Effector memory CD4-positive, alpha-beta T cell (primary cell): ENCODE measurements at places on chromosomes 1 and 21.

DNA sequence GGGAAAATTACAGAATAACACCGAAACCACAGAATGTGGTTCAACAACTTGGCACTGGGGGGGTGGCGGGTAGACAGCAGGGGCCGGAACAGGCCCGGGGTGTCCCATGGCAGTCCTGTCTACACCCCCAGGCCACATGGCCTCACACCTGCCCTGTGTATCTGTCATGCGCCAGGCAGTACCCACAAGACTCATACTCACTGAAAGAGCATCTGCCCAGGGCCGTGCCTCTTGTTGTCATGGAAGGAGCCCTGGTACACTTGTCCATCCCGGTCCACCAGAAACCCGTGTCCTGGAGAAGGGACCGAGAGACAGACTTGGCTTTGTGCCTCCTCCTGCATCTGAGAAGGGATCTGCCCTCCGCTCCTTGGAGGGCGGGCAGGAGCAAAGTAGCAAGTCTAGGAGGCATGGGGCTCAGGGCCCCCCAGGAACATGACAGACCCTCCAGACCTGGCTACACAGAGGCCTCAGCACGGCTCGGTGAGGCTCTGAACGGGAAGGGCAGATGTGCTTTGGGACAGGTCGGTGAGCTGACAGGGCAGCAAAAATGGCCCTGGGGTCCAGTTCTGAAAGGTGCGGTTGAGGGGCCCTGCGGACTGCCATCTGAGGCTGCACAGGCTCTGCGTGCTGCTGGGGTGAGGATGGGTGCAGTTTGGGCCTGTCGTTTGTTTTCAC, 5.6 kb downstream of the MORN1 start:
- DNase-seq = no peak

- DNase-seq = no peak
These were observed 431 bp downstream of the CLCN6 start for GRCh38 chr1:11806307-11806936.

DNA sequence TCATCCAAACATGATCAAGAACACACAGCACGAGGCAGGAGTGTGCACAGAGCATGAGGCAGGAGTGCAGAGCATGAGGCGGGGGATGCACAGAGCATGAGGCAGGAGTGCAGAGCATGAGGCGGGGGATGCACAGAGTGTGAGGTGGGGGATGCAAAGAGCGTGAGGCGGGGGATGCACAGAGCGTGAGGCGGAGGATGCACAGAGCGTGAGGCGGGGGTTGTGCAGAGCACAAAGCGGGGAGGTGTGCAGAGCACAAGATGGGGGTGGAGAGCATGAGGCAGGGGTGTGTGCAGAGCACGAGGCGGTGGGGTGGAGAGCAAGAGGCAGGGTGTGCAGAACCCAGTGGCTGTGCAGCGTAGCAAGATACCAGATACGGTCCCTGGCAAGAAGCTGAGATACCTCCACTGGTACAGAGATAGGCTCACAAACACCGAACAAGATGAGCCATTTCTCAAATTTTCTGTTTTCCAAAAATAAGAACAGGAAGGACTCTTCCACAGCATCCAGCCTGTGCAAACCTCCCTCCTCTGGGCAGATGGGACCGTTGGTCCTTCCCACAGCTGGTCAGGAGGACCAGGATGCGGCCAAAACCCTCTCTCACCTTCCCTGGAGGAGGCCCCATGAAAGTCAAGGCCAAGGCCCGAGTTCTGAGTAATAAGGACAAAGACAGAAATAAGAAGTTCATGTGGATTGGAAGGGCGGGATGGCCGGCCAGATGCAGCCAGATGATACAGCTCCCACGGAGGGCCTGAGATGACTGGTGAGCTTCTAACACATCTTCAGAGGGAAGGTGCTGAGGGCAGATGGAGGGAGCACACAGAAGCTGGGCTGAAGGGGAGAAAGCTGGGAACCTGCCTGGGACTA, 12.0 kb downstream of the SPATC1L start:
- no peak for DNase-seq

GRCh38 chr1:26384076-26384475, 11.5 kb upstream of the ZNF683 start:
- no peak for DNase-seq

- DNase-seq = no peak
These were observed 3.0 kb downstream of the SPATA46 start for GRCh38 chr1:162373541-162374260.

- no peak for DNase-seq
These were observed 315.0 kb upstream of the VAMP3 start for GRCh38 chr1:7455796-7456721.

GRCh38 chr1:246492611-246493245, 14.4 kb downstream of the SMYD3 start:
- DNase-seq = no peak

DNA sequence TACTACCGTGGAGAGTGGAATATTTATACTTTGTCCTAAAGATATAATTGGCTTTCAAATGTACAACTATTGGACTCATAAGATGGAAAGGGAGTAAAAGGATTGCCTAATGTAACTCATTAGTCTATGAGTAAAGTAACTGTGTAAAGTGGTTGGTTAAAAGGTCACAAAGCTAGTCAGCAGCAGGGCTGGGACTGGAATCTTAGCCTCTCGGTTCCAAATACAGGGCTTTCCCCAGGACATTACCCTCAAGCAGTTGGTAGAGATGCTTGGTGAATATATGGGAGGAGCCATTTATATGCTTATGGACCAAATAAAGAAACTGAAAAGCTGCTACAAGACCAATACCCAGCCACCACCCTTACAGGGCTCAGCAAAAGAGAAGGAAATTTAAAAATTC, 283.7 kb downstream of the HLX start:
- no peak for DNase-seq

DNA sequence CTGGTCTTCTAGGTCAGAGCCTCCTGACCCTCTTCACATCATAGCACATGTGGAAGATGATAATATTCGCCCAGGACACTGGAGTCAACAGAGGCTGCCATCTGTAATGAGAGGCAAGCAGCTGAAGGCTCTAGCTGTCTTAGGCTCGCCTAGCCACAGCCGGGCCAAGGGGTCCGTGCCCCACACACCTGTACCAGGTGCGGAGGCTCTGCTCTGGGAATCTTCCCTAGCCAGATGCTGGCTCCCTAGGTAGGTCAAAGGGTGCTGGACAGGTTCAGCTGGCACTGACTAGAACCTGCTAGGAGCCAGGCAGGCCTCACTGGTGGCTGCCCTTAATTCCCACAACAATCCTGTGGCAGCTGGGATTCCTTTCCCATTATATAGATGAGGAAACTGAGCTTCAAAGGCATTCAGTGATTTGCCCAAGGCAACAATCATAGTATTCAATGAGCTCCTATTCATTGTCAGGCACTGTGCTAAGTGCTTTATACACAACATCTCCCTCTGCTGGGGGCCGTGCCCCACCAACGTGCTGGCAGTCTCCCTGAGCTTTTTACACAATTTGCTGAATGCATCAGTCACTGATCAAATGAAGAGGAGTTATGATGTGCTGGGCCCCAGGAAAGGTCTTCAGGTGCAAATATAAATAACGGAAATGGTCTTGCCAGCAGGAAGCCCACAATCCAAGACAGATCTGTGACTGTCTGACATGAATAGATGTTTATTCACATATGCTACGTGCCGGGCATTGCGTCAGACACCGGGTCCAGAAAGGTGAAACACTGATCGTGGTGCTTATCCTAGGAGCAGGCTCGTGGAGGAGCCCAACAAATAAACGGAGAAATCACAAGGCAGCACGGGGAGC, 58.0 kb downstream of the DDX20 start:
- DNase-seq = no peak

GRCh38 chr1:48099072-48099773, 102.0 kb upstream of the TRABD2B start:
- no peak for DNase-seq

DNA sequence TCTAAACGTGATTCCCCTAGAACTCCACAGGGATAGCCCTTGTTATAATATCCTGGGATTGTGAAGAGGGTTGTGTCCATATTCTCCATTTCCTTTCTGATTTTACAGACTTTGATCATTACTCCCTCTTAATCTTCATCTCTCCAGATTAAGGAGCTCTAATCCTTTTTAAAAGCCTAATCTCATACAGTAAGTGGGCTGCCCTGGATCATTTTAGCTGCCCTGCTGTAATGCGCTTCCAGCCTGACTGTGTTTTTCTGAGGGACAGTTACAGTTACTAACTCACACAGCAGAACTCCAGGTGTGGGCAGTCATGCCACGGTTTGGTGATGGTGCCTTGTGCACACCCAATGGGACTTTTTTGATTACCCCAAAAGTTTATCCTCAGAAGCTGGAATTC, 33.5 kb downstream of the PROX1 start:
- no peak for DNase-seq

DNA sequence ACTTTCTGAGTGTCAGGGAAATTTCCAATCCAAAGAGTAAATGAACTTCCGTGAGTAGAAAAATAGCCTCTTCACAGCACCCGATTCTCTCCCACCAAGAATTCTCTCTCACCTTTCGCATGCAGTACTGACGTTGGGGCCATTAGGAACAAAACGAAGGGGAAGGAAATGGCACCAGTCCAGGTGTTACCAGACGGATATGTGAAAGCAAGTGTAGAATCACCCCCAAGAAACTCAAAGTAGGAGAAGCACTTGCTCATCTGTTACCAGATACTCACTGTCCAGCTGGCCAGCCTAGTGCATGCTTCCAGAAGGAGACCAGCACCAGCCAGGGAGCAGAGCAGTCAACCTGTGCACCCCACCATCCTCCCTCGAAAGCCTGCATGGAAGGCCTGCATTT, 55.1 kb downstream of the ITPKB start:
- DNase-seq = no peak

GRCh38 chr1:236253119-236253518, 28.6 kb downstream of the ERO1B start:
- DNase-seq = no peak

DNA sequence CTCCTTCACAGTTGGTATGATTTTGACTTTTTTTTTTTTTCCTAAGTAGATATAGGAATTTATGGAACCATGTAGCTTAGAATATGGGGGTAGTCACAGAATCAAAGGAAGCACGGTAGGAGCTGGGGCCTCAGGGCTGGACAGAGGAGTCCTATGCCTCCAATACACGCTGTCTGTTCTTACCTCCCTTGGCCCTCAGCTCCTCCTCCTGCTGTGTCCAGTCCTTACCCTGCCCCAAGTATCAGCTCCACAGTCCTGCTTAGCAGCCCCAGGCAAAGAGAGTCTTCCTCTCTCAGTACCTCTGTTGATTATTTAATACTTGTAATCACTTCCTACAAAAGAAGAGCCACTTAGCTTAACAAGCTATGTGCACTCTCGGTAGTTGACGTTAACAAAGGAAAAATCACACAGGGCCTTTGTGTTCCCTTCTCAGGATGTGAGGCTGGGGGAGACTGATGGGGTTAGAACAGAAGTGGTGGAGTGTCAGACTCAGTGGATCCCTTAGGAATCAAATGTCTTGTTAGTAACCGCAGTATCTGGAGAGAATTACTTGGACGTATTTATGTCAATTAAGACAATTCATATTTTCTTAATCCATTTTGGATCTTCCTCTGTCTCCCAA, 292.3 kb downstream of the HHAT start:
- no peak for DNase-seq

- DNase-seq = no peak
These were observed 13.2 kb downstream of the IFNLR1 start for GRCh38 chr1:24173638-24174575.

- no peak for DNase-seq
These were observed 197.4 kb downstream of the HS2ST1 start for GRCh38 chr1:87111659-87112371.

DNA sequence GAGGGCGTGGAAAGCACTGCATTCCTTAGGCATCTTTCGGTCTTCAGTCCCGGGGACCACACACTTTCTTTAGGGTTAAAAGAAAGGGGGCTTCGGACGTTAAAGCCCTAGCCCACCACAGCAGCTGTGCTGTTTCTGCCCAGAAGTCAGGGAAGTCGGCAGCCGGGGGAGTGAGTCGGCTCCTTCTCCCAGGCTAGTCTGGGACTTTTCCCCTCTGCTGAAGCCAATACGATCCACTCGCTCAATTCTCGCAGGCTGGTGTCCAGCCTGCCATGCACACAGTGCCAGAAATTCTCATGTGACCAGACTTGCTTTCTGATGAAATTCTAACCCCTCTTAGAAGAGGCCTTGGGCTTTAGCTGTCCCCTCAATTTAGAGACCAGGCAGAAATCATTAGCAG, 67.7 kb downstream of the BCAR3 start:
- no peak for DNase-seq

GRCh38 chr1:226373376-226373775, 34.5 kb downstream of the PARP1 start:
- DNase-seq = no peak

DNA sequence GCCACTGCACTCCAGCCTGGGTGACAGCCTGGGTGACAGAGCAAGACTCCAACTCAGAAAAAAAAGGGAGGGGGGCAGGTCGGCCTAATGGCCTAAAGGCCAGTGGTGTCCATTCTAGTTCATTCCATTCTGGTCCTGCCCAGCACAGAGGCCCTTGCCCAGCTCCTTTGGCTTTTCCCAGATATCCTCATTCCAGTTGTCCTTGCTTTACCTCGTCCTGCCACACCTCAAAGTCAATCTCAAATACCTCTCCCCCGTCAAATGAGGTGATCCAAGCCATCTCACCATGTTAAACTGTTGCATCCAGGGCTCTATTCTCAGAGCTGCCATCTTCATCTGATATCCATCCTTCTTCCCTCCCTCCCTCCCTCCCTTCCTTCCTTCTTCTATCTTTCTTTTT, 19.9 kb upstream of the PIK3CD start:
- DNase-seq = no peak

DNA sequence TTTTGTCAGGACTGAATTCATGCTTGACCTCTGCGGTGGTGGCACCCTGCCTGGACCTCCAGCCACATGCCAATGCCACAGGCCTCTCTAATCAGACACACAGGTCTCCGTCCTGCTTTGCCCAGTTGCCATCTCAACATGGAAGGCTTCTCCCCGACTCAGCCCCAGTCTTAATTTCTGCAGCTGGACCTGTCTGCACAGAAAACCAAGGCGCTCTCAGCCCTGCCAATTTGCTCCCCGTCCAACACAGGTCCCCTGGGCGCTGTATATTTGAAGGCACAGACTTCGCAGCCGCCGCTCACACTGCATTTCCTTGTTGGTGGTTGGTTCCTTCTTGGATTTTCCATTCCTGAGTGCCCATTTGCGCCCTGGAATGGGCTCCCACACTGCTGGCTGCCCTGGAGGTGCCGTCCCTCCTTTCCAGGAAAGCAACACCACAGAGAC, 28.0 kb upstream of the PLEKHG5 start:
- no peak for DNase-seq

DNA sequence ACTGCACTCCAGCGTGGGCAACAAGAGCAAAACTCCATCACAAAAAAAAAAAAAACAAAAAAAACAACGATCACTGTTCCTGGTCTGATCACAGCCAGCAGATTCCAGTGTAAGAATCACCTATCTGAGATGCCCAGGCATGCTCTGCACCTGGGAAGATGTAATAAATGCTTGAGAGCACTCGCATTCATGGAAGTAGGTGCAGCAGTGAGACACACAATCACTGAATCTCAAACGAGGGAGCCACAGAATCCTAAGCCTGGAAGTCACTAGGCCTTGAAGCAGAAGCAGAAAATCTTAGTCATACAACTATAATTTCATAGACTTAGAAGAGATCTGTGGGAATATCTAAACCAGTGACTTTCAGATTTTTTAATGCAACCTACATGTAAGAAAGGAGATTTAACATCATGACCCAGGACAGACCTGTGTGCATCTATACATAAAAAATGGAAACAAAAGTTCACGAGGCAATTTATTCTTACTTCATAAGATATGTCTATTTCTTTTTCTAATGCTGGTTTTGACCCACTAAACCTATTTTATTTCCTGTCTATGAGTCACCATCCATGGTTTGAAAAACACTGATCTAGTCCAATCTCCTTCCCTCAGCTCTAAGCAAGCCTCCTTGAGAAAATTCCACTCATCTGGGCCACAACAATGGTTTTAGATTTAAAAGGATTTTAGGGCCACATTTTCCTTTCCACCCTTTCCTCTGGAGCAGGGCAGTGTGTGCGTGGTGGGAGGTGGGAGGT, 30.4 kb downstream of the RIMS3 start:
- DNase-seq = no peak
